ENCODE measurements at places on chromosomes 3 and 15.
A peak's percentile ranks its signal among the peaks of the same experiment; 100 is the strongest.

GRCh38 chr15:101022306-101022705 is 103.1 kb downstream of the LRRK1 start:
- no peaks in the 10 kb centered on the region for H3K36me3 ChIP-seq
- H3K4me3 ChIP-seq: no peak overlapping the region
- no peaks in the 10 kb centered on the region for H3K4me1 ChIP-seq
- no peak for DNase-seq
- H3K27me3 ChIP-seq: no peaks in the 10 kb centered on the region
- H3K27ac ChIP-seq: no peak overlapping the region

GRCh38 chr3:40201770-40202169 is 107.7 kb upstream of the EIF1B start:
- no peaks in the 10 kb centered on the region for H3K27me3 ChIP-seq
- H3K27ac ChIP-seq: no peak overlapping the region
- no peaks in the 10 kb centered on the region for H3K4me1 ChIP-seq
- no peak overlapping the region for H3K4me3 ChIP-seq
- DNase-seq: no peak
- H3K36me3 ChIP-seq: no peaks in the 10 kb centered on the region

DNA sequence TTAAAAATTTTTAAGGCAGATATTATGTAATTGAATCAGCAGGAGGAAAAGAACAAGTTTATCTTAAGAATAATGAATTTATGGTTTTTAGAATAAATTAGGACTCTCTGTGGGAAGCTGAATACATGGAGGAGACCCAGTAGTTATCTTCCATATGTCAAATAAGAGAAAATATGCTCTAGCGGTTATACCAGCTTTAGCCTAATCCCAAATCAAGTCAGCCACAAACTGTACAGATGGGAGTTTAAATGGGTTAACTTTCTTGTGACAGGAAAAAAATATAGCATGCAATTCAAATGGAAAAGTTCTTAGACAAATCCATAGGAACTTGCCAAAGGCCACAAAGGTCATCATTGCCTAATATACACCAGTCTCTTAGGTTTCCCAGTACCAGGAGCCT is 84.3 kb downstream of the TTBK2 start:
- no peak for DNase-seq
- no peaks in the 10 kb centered on the region for H3K27me3 ChIP-seq
- H3K4me1 ChIP-seq: no peaks in the 10 kb centered on the region
- peaks cover 3% of the 10 kb centered on the region for H3K36me3 ChIP-seq

GRCh38 chr15:101641129-101641764 is 10.9 kb downstream of the TM2D3 start:
- H3K4me3 ChIP-seq: no peak overlapping the region
- H3K36me3 ChIP-seq: peaks cover 51% of the 10 kb centered on the region
- no peaks in the 10 kb centered on the region for H3K27me3 ChIP-seq
- peaks cover 28% of the 10 kb centered on the region for H3K4me1 ChIP-seq
- DNase-seq: peak; percentile 72

- peak overlapping the region; percentile 61 for H3K27ac ChIP-seq
- H3K27me3 ChIP-seq: no peaks in the 10 kb centered on the region
These were observed 46.8 kb downstream of the MYO5A start for GRCh38 chr15:52481915-52482314.

Data from activated naive CD8-positive, alpha-beta T cell treated with anti-CD3 and anti-CD28 coated beads, Interleukin-2, amount 50 U/mL, for 24 hours (primary cell).